ENCODE measurements at places on chromosomes 1 and 21. TPM values are rescaled to one million over a fixed set of nuclear protein-coding genes. Genes with fewer than 3 reads are reported as not detected.

The CD84 gene
- total RNA-seq: 2.2 TPM

The ST6GALNAC5 gene
- 35.9 TPM for total RNA-seq

DNA sequence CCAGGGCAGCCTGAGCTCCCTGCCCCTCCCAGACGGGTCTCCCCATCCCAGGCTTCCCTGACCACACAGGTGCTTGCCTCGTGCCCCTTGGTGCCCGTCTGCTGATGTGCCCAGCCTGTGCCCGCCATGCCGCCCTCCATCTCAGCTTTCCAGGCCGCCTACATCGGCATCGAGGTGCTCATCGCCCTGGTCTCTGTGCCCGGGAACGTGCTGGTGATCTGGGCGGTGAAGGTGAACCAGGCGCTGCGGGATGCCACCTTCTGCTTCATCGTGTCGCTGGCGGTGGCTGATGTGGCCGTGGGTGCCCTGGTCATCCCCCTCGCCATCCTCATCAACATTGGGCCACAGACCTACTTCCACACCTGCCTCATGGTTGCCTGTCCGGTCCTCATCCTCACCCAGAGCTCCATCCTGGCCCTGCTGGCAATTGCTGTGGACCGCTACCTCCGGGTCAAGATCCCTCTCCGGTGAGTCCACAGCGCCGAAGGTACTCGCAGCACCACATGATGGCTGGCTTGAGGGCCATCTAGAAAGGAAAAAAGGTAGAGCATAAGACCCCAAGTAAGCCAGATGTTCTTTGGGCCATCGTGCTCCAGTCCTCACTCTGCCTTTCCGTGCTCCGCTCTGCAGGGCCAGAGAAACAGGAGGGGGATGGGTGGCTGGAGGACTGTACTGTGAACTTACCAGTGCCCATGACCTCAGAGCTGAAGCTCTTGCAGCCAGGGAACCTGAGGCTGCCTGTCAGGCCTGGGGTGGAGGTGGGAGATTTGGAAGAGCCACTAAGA is 1.4 kb downstream of the ADORA1 start:
- DNase-seq: no peak

DNA sequence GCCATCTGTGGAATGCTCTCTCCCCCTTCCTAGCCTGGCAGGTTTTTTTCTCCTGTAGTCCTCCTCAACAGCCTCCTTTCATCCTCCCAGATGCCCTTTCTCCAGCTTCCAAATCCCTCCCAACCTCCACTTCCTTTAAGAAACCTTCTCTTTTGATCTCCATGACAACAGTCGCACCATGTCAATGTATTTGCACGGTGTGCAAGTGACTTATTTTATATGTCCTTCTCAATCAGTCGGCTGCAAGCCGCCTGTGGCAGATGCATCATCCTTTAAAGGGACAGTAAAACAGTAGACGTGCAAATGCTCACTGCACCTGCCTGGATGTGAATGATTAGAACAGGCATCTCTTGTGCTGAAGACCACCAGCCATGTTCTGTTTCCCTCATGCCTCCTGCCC is 285.2 kb downstream of the PCP4 start:
- no peak for DNase-seq

GRCh38 chr1:100942304-100943046 is 46.6 kb downstream of the SLC30A7 start:
- no peak for DNase-seq

DNA sequence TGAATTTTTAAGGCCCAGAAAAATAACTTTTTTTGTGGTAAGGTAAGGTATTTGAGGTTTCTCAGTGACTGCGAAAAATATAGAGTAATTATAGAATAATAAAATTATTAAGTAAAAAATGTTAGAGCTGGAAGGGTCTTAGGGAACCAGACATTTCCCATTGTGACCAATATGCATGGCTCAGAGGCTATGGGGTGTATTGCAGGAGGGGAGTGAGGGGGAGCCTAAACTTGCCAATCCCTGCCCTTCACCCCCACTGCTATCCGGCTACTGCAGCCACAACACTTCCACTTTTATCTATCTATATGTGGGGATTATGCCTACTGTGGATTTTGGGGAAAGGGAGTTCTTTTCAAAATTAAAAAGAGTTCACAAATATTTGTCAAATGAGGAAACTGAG is 7.6 kb upstream of the GADD45A start:
- no peak for DNase-seq

DNA sequence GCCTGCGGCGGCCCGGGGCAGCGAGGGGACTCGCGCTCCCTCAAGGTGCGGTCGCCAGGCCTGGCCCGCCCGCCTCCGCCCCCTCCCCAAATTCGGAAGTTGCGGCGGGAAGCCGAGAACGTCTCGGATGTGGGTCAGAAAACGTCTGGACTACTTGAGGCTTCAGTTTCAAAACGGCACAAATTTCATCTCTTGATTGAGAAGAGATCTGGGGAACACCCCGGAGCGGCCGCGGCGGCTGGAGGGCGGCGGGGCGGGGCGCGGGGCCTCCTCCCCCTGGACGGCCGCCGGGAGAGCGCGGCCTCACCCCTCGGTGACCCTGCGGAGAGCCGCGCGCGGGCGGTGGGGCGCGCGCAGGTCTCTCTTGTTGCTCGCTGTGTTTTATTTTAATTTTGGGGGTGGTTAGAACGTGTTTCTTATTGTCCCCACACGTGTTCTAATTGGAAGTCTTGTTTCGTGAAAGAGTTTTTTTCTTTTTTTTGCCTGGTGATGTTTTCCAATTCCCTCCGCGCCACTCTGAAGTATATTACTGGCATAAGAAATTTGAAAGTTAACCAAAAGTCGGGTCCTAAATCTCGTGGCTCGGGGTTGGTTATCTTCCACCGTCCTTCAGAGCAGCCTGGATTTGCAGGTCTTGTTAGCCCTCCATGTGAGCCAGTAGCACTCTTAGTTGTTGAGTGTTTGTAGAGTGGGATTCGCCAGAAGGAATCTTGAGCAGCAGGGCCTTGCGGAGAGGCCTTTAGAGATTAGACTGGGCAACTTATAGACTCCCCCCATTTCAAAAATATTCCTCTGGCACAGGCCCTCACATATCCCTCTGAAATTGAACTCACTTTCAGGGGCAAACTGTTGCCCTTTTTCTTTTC is 749 bp downstream of the PCBP3 start:
- no peak for DNase-seq

- no peak for DNase-seq
These were observed 57.6 kb downstream of the ABCA4 start for GRCh38 chr1:94063379-94063778.

- no peak for DNase-seq
These were observed 33.0 kb downstream of the SETD4 start for GRCh38 chr21:36027347-36027746.

DNA sequence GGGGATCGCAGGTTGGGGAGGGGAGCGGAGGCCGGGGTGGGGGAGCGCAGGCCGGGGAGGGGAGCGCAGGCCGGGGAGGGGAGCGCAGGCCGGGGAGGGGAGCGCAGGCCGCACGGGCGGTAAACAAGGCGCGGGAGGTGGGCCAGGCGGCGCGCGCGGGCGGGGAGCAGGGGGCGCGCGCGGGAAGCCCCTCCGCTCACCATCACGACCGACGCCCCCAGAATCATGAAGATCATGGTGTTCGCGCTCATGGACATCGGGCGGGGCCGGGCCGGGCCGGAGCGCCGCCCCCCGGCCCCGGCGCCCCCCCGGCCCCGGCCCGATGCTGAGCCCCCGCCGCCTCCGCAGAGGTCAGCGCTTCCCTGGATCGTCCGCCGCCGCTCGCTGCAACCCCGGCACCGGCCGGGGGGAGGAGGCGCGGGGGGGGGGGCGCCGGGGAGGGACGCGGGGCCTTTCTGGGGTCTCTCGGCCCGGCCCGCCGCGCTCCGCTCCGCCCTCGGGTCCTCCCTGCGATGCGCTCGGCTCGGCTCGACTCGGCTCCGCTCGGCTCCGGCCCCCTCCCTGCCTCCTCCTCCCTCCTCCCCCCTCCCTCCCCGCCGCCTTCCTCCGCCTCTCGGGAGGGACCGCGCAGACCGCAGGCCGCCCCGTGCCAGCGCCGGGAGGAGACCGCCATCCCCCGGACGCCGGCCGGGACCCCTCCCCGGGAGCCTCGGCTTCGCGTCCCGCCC is at the start of gene TMEM240:
Gene TMEM240, minus strand, starts transcription at position 535 of the 728 bp plus-strand sequence. Its CDS starts 278 bp downstream, at position 257.
- DNase-seq: peak; percentile 68

- DNase-seq: no peak
These were observed at the start of gene HAO2 for GRCh38 chr1:119368554-119368953. Gene HAO2 (plus strand): TSS chr1:119368785. CDS start chr1:119381086, 12,301 bp downstream.

GRCh38 chr1:234940841-234941240 is 187.8 kb downstream of the TOMM20 start:
- no peak for DNase-seq

GRCh38 chr1:151992303-151993083 is 1.2 kb downstream of the S100A10 start:
- no peak for DNase-seq

GRCh38 chr1:193729429-193729828 is 543.0 kb upstream of the B3GALT2 start:
- DNase-seq: no peak

GRCh38 chr1:164971921-164972415 is 384.5 kb downstream of the LMX1A start:
- no peak for DNase-seq

DNA sequence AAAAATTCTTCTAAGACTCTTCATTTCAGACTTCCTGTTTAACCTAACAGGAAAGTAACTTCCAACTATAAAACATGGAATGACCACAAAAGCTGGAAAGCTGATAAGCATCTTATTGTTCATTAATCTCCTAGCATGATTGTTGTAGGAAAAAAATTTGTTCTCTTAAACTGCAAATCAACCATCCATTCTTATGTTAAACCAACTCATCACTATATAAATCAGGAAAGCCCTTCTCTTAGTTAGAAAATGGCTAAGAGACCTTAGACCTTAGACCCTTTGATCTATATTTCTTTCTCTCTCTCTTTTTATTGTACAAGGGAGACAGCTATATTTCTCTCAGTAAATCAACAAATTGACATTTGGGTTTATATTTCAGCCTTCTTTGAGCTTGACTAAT is 101.4 kb downstream of the UBE2U start:
- DNase-seq: no peak

- DNase-seq: peak; percentile 37
These were observed 18.4 kb downstream of the MTX1 start for GRCh38 chr1:155226910-155227260.

Data from occipital lobe (tissue), 3 donors.